ENCODE measurements at places on chromosomes 16 and 17. TPM values are rescaled to one million over a fixed set of nuclear protein-coding genes. Genes with fewer than 3 reads are reported as not detected.

Gene SLC38A8
- polyA plus RNA-seq: not detected

Gene NOL3
- polyA plus RNA-seq: 4.2 TPM

Gene SMIM22
- 11.0 TPM for polyA plus RNA-seq

Gene SPNS3
- 1.5 TPM for polyA plus RNA-seq

Gene IQCK
- polyA plus RNA-seq: 49.9 TPM

Gene GDPD1
- 10.4 TPM for polyA plus RNA-seq

Gene KRTAP4-9
- not detected for polyA plus RNA-seq

Gene NUDT7
- polyA plus RNA-seq: 10.6 TPM

Gene CYBC1
- polyA plus RNA-seq: 40.6 TPM

Gene ST6GALNAC2
- polyA plus RNA-seq: 8.5 TPM

Gene PIRT
- not detected for polyA plus RNA-seq
